ENCODE measurements at places on chromosomes 7 and 10.
A peak's percentile ranks its signal among the peaks of the same experiment; 100 is the strongest.

- DNase-seq, result no peak
Measured at GRCh38 chr7:94344826-94345225, 49.9 kb upstream of the COL1A2 start.

DNA sequence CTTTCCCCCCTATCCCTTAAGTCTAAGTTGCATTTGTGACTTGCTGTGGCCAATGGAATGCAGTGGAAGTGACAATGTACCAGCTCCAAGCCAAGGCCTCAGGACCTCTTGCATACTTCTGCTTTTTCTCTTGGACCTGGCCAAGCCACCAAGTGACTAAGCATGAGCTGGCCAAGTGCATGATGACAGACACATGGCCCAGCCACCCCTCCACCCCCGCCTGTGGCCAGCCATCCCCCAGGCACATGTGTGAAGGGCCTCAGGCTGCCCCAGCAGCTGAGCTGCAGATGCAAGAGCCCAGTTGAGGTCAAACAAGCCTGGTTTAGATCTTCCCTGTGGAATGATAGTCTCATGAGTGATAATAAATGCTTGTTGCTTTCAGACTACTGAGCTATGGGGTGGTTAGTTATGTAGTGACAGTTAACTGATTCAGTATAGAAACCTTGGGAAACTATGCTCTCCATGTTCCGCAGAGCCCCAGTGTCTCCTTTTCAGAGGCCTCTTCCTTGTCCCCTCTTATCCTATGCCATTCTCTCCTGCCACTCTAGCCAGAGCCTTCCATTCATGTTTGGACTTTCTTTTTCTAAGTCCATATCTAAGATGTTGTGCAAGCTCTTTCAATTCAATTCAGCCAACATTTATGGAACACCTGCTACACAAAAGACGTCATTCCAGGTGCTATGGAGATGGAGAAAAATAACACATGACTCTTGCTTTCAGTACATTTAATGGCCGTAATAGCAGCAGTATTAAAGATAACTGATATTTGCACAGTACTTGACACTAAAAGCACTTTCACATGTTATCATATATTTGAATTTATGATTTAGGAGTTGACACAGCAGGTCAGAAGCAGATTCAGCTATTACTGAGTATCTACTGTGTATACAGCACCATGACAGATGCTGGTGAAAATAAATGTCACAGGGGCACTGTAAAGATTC lies 55.5 kb upstream of the LOXL4 start:
- peak; percentile 15 for DNase-seq

DNA sequence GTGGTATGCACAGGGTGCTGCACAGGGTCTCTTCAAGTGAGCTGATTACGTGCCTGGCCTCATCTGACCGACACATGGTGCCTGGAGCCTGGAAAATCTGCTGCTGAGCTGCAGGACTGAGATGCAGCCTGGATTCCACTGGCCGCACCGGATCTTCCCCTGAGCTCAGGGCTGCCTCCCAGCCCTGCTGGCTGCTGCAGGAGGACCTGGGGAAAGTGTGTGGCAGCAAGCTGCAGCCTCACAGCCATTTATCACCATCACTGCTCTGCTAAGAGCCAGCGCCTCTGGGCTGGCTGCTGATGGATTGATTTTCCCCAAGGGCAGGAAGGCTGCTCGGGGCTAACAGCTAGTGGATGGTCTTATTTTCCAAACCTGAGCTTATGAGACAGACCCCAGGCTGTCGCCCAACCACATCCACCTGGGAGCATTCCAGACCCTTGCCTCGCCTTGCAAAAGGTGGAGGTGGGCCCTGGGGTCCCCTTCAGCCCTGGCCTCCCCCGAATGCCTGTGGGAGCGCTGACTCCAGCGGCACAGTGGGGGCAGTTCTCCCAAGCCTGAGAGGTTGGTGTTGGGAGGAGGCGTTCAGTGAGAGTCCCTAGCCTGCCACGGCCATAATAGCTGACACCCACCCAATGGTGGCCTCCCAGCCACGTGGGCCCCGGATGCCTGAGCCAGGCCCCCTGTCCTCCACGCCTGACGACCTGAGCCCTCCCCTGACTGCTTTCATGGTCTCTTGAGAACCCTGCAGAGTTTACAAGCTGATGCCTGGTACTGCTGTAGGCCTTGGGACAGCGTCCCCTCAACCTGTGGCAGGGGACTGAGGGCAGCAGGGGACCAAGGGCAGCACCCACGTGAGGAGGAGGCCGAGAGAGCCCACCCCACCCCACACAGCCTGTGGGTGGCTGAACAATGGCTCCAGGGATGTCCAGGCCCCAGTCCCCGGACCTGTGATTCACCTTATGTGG lies 38.2 kb downstream of the STK32C start:
- DNase-seq, result no peak

- no peak for DNase-seq
Measured at GRCh38 chr10:7834262-7834661, 16.0 kb downstream of the TAF3 start.

DNA sequence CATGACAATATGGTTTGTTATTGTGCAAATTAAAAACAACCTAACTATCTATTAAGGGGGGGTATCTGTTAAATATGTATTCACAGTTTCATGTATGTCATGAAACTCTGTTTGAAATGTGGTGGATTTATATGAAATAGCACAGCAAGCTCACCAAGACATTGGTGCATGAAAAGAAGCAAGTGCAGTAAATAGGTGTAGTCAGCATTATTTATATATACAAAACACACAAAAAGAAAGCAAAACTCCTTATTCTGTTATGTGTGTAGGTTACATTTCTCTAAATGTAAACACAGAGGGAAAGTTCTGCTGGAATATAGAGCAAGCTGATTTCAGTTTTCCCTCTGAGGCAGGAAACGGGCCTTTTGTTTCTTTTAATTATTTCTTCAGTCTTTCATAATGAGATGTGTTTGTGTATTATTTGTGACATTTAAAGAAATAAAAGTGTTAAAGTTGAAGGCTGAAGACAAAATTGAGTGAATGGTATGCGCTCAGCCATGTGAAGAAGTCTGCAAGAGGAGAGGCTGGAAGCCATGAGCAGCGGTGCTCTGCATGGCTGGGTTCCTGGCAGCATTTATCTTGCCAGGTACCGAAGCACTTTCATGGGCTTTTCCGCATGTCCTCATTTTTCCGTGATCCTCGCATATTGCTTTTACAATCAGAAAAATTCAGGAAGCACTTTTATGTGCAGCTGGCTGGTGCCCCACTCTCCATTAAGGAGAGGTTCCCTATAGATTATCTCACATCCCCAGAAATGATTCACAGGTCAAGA lies 38.5 kb downstream of the GRID1 start:
- no peak for DNase-seq

DNA sequence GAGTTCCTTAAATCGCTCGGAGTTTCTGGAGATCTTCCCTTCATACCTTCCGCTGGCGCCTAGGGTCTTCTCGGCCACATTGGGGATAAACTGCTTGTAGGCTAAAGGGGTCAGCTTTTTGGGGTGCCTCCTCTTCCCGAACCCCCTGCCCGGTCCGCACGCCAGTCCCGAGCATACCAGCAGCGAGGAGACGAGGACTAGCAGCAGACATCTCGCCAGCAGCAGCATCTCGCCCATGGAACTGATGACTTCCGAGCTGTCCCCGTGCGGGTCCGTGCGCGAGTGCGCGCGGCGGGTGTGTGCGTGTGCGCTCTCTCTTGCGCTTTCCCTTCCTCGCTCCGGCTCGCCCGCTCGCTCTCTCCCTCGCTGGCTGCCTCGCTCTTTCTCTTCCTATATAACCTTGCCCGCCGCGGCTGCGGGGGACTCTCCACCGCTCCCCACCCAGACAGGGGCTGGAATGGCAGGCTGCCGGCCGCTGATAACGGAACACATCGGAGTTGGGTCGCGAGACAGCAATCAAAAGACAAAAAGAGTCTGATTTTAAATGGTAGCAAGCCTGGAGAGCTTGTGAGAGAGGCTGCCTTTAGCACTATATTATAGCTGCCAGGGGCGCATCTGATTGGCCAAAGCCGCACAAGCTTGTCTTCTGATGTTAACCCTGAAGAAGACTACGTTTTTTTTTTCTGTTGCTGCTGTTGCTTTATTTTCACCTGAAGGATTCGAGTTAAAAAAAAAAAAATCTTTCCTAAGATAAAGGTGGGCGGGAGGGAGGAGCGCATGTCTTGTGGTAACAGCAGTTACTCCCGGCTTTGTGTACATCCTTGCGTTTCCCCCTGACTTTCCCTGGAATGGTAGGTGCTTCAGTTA lies at the start of gene SHH:
Gene SHH (minus strand): TSS at position 569 of the 867 bp plus-strand sequence. CDS start 341 bp downstream, at position 228.
- DNase-seq, result peak; percentile 57

DNA sequence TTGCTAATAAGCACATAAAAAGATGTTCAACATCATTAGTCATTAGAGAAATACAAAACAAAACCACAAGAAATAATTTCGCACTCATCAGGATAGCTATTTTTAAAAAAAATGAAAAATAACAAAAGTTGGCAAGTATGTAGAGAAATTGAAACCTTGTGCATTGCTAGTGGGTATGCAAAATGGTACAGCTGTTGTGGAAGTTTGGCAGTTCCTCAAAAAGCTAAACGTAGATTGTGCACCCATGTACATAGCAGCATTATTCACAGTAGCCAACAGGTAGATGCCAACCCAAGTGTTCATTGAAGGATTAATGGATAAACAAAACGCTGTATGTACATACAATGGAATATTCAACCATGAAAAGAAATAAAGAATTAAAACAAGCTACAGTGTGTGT lies 35.3 kb upstream of the STARD3NL start:
- DNase-seq, result no peak

DNA sequence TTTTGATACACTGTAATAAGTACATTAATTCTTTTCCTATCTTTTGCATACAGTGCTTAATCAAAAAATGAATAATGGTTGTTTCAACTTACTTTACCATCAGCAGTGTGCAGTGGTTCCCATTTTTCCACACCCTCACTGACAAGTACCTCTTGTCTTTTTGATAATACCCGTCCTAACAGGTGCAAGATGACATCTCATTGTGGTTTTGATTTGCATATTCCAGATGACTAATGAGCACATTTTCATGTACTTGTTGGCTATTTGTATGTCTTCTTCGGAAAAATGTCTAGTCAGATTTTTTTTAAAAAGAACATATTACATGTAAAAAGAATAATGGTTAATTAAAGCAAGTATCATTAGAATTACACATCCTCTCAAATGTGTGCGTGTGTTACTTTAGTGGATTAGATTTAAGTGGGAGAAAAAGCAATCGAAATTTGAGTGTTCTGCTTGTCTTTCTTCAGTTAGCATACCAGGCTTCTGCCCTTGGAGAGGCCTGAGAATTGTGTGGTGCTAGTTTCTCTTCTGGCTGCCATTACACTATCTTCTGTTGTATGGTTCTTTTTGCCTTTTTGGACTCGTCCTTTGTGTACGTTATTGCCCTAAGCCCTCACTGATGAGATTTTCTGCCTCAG lies 291.2 kb downstream of the AUTS2 start:
- DNase-seq, result no peak

All from NCI-H1417 (cell line).